Stimulated activated CD4-positive, alpha-beta T cell treated with anti-CD3 and anti-CD28 coated beads, Interleukin-4, amount 100 ng/mL, for 1 hour (primary cell): ENCODE measurements at places on chromosomes 2 and 18.

- no peak for DNase-seq
These were observed 30.6 kb upstream of the CREB1 start for GRCh38 chr2:207499114-207499513.

DNA sequence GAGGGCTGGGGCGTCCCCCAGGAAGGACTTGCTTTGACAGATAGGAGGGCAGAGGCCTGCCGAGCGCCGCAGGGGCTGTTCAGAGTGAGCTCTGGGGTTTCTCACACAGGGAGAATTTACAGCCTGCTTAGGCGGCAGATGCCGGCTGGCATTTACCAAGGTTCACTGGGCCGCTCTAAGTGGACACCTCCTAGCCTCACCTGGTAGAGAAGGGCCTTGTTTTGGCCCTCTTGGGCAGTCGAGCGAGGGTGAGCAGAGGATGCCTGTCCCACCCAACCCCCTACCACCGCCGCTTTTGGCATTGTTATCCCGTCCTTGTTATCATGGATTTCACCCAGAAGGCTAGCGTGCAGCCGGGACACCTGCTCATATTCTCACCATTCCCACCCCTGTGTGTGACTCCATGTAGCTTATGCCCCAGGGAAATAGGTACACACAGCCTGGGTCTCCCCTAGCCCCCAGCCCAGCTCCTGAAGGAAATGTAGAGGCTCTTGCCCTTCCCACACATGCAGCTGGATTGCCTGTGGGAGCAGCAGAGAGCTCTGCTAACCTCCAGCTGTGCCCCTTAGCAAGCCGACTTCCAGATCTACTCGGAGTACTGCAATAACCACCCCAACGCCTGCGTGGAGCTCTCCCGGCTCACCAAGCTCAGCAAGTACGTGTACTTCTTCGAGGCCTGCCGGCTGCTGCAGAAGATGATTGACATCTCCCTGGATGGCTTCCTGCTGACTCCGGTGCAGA, 52.4 kb downstream of the FAM168B start:
- DNase-seq, result no peak

DNA sequence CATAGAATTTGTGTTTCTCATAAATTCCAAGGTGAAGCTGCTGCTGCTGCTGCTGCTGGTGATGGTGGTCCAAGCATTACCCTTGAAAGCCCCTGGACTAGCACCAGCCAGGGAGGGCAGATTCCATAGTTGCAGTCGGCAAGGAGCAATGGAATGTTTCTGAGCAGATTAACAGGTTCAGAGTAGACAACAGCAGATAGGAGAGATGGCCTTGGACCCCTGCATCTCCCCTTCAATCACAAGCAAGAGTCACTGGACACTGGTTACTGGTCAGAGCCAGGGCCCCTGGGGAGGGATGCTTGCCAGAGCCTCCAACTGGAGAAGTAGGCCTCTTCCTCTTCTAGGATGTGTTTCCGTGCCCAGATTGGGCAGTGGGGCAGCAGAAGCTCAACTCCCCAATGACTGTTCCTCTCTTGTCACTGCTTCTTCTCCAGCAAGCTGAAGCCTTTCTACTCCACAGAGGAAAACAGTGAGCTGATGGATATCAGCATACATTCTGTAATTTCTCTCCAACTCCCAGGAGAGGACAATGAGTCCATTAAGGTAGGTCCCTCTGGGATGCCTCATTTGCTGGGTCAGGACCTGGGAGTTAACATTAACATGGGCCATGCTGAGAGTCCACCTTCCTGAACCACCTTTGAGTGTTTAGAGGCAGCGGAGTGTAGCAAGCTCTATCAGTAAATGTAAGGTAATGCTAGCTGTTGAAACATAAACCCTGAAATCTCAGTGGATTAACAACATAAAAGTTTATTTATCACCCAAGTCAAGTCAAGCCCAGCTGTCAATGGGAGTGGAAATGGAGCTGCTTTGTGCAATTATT, 35.3 kb downstream of the MROH2A start:
- no peak for DNase-seq

DNA sequence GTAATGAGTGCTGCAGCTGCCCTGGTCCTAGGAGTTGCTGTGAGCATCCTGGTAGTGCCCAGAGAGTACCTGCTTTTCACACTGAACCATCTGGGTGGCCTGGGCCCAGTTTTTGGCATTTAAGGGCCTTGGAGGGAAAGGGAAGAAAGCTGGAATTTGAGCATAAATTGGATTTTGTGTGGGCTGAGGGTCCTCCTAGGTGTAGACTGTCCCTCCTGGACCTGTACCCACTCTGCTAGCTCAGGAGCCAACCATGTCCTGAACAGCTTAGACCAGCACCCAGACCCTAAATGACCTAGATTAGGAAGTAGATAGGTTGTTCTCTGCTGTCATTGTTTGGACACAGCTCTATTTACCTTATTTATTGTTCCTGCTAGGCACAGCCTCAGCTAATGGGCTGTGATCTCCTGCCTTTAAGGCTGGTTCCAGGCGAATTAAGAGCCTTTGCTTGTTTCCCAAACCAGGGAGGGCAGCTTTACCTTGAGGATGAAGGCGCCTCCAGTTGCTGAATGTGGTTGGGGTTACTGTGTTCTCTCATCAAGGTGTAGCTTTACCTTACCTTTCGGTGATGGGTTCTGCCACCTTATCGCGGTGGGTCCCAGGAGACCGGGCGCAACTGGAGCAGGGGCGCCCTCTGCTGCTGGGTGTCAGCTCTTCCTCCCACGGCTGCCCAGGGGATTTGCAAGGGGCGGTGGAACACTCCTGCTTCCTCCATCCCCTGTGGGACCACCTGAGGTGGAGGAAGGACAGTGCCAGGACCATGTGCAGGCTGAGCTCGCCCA, 34.4 kb downstream of the ITGA6 start:
- DNase-seq, result peak; percentile 84

- no peak for DNase-seq
These were observed 303.7 kb downstream of the PTGR3 start for GRCh38 chr18:74905247-74905646.

- DNase-seq, result no peak
These were observed 320.3 kb downstream of the GPD2 start for GRCh38 chr2:156756516-156756915.

GRCh38 chr2:157443795-157444640, at the start of gene CYTIP:
Gene CYTIP (minus strand): TSS chr2:157444089. CDS start chr2:157444020, 69 bp downstream.
- DNase-seq, result peak; percentile 51

DNA sequence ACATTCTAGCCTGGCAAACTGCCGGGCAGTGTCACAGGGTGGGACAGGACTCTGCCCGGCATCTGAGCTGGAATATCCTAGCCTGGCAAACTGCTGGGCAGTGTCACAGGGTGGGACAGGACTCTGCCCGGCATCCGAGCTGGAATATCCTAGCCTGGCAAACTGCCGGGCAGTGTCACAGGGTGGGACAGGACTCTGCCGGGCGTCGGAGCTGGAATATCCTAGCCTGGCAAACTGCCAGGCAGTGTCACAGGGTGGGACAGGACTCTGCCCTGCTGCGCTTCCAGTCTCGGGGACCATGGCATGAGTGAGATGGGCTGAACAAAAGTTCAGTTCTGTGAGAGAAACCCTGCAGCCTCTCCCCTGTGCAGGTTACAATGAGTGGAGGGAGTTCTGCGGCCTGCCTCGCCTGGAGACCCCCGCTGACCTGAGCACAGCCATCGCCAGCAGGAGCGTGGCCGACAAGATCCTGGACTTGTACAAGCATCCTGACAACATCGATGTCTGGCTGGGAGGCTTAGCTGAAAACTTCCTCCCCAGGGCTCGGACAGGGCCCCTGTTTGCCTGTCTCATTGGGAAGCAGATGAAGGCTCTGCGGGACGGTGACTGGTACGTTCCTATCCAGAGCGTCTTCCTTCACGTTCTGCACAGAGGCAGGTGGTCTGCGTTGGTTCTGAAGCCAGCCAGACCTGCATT, 80.3 kb downstream of the TPO start:
- no peak for DNase-seq

DNA sequence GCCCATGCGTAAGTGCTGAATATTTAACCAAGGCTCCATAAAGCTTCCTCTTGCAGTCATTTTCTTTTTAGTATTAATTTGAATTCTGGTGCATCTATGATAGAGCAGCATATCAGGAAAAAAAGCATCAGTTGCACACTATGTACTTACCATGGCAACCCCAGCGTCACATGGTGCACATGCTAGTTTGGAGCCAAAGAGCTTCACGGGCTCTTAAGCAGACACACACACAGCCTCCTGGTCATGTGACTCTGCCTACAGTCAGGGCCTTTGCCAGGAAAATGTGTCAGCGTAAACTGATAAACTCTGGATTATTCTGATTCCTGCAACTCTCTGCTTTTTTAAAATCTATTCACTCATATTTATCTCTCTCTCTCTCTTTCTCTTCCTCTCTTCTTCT, 30.2 kb downstream of the NYAP2 start:
- DNase-seq, result no peak

GRCh38 chr2:85844486-85844885, 44.3 kb downstream of the ST3GAL5 start:
- no peak for DNase-seq

DNA sequence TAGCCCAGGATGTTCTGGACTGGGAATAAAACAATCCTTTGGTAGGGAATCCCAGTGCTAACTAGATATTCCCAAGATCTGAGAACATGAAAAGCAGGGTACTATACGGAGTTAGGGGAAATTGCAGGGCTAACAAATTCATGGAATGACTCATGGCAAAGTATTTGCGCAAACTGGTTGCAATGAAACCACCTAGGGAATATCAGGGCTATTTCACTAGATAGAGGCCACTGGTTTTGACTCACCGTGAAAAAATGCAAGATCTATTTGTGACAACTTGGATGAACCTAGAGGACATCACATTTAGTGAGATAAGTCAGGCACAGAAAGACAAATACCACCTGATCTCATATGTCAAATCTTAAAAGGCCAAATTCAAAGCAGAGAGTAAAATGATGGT, 233.3 kb downstream of the MBD2 start:
- no peak for DNase-seq

DNA sequence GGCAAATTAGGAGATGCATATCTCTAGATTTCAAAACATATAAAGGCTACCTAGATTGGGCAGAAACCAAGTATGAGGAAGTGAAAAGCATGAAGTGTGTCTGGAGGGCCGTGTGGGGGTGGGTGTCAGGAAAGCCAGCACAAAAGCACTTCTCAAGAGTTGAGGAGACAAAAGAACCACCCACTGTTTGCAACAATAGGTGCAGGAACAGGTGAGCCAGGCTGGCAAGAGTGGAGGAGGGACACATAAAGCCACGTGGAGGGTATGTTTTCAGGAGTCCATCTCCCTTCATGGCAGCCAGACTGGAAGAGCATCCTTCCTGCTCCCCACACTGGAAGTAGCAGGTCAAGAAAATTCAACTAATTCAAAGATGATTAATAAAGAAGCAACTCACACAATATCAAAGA, 96.4 kb downstream of the CERS6 start:
- no peak for DNase-seq

- no peak for DNase-seq
These were observed 56.1 kb upstream of the C2orf15 start for GRCh38 chr2:99085421-99085820.

DNA sequence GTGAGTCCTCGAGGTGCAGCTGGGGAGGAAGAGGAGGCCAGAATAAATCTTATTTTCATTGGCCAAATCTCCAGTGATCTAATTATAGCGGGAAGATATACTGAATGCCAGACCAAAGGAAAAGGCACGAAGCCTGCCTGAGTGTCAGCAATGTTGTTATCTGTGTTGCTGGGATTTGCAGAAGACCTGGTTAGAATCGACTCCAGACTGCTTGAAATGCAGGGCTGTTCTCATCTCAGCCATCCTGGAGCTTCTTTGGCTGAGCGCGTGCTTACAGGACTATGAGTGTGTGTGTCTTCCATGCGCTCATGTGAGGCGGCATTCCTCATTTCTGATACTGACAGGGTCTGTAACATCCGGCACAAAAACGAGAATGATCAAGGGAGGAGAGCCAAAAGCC, 81.2 kb downstream of the TSN start:
- no peak for DNase-seq

- no peak for DNase-seq
These were observed 193.1 kb upstream of the CXCR4 start for GRCh38 chr2:136310797-136311603.

DNA sequence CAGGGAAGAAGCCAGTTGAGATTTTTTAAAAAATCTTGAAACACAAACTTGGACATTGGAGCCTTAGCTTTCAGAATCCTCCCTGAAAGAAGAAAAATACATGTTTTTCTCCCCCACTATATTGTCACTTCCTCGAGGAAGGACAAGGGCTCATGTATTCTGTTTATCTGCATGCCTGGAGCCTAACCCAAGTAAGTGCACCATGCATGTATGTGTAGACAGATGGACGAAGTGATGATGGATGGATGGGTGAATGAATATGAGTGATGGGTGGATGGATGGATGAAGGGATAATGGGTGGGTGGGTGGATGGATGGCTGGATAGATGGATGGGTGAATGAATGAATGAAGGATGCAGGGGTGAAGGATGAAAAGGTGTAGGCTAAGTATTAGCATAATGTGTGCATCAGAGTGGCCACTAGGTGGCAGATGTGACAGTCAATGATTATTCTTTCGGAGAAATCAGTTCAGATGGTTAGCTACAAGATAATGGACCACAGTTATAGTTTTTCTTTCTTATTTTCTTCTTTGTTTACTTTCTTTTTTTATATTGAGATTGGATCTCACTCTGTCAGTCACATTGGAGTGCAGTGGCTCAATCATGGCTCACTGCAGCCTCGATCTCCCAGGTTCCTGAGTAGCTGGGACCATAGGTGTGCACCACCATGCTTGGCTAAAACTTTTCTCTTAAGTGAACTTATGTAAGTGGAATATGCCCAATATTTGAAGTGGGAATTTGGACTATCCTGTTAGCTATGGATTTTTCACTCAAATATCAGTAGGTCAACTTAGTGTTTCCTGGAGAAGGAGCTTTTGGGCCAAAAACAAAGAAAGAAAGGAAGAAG, 18.5 kb upstream of the CCDC93 start:
- peak; percentile 16 for DNase-seq

- DNase-seq, result no peak
These were observed 34.3 kb downstream of the TWIST2 start for GRCh38 chr2:238882082-238882755.

DNA sequence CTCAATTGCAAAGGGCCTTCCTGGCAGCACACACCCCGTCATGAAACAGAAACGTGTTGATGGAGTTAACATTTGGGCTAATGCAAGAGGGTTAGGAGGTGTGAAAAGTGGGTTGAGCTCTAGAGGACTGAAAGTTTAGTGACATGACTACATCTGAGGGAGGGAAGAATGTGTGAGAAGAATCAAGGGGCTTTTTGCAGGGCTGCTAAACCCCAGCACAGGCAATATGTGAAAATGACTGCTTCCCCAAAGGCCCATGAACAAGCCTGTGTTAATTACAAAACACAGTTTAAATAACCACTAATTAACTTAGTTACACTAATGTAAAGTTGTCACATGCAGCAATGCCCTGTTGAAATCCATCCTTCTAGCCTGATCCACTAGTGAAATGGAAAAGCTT, 63.4 kb upstream of the PEX13 start:
- DNase-seq, result no peak
